Thyroid gland (tissue), 4 donors: ENCODE measurements at places on chromosomes 11 and 22. TPM values are rescaled to one million over a fixed set of nuclear protein-coding genes. Genes with fewer than 3 reads are reported as not detected.
A peak's percentile ranks its signal among the peaks of the same experiment; 100 is the strongest.

GRCh38 chr22:46444390-46444854 lies 93.0 kb downstream of the CELSR1 start:
- H3K27ac ChIP-seq, result peak overlapping the region; percentile 92
- H3K27me3 ChIP-seq, result no peaks in the 10 kb centered on the region
- DNase-seq, result peak; percentile 34
- no peaks in the 10 kb centered on the region for H3K36me3 ChIP-seq
- H3K4me3 ChIP-seq, result no peak overlapping the region
- peaks cover 74% of the 10 kb centered on the region for H3K4me1 ChIP-seq

DNA sequence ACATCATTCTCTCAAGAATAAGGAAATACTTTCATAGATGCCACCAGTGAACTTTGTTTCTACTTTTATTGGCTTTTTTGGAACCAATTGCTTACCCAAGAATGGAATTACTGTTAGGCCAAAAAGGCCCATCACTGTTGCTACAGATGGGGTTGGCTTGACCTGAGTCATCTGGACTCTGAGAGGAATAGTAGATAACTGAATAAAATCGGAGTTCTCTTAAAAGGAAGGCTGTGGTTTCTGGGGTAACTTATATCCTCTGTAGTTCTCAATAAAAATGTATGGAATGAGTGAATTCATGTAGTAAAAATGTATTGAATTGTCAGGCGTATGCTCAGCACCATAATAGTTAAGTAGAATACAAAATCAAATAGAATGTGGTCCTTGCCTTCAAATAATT lies 56.6 kb downstream of the ARHGEF12 start:
- H3K4me3 ChIP-seq, result no peak overlapping the region
- DNase-seq, result no peak
- no peak overlapping the region for H3K27ac ChIP-seq
- H3K27me3 ChIP-seq, result no peaks in the 10 kb centered on the region

GRCh38 chr11:88318017-88318416 lies 19.5 kb downstream of the CTSC start:
- no peaks in the 10 kb centered on the region for H3K36me3 ChIP-seq
- H3K4me1 ChIP-seq, result peaks cover 7% of the 10 kb centered on the region
- DNase-seq, result no peak
- no peak overlapping the region for H3K4me3 ChIP-seq
- H3K27ac ChIP-seq, result no peak overlapping the region

DNA sequence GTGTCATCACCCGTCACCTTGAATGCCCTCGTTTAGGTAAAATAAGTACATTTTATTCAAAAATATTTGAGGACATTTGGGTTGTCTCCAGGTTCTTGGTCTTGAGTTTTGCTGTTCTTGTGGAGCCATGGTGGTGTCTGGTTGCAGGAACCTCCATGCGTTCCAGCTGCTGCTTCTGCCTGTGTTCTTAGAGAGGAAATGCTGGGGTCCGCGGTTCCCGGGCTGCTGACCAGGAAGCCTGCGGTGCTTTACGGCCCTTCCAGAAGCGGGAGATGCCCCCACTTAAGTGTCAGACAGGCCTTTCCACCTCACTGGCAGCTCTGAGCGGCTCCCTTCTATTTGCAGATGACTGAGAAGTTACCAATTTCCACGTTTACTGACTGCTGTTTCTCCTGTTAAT lies 66.8 kb downstream of the LRP5 start:
- no peak for DNase-seq
- H3K36me3 ChIP-seq, result no peaks in the 10 kb centered on the region
- no peak overlapping the region for H3K4me3 ChIP-seq
- H3K27ac ChIP-seq, result no peak overlapping the region
- H3K27me3 ChIP-seq, result no peaks in the 10 kb centered on the region

DNA sequence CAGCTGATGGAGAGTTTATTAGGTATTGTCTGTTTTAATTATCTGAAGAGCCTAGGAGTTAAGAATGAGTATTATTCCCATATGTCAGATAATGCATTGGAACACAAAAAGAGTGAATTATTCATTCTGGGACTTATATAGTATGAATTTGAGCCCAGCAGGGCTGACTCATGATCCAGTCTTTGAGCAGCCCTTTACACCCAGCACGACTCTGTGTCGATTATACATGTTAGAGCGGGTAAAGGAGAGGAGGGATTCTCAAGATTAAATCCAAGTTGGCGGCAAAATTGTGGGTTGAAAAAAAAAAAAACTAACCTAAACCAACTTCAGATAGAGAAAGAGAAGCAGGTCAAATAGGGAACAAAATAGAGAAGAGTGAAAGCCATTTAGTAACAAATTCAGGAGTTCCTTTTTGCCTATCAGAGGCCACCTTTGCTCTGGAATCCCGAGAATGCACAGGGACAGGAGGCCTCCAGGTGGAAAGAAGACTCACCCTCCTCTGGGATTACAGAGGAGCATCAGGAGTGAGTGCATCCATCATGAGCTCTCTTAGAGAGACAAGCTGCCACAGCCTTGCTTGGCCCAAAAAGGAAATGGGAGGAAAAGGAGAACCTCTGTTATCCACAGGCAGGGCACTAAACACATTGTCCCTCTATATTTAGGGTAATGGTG lies 3.1 kb downstream of the MRGPRX1 start:
- no peak for DNase-seq
- H3K36me3 ChIP-seq, result no peaks in the 10 kb centered on the region
- no peaks in the 10 kb centered on the region for H3K4me1 ChIP-seq
- H3K4me3 ChIP-seq, result no peak overlapping the region
- no peaks in the 10 kb centered on the region for H3K27me3 ChIP-seq
- no peak overlapping the region for H3K27ac ChIP-seq

DNA sequence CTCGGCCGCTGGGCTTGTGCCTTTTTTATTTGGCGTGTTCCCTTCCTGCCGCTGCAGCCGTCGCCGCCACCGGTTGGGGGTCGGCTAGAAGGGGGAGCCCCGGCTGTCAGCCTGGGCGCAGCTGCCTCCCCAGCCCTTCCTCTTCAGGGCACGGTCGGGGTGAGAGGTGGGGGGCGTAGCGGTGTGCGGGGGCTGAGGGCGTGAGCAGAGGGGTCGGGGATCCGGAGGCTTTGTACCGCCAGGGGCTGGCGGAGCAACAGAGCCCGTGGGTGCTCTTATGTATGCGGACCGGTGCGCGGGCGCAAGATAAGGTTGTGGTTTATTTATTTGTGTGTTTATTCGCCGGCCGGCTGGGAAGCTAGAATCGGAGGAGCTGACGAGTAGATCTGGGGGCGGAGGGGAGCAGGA lies 477 bp downstream of the ZBTB16 start:
- H3K4me3 ChIP-seq, result peak overlapping the region; percentile 88
- peak overlapping the region; percentile 100 for H3K27ac ChIP-seq
- no peaks in the 10 kb centered on the region for H3K27me3 ChIP-seq
- H3K36me3 ChIP-seq, result peaks cover 40% of the 10 kb centered on the region

GRCh38 chr11:8566613-8567210 lies 27.3 kb downstream of the STK33 start:
- DNase-seq, result no peak
- no peaks in the 10 kb centered on the region for H3K36me3 ChIP-seq
- H3K27ac ChIP-seq, result no peak overlapping the region
- H3K27me3 ChIP-seq, result no peaks in the 10 kb centered on the region

- DNase-seq, result no peak
- H3K4me3 ChIP-seq, result no peak overlapping the region
- H3K27me3 ChIP-seq, result no peaks in the 10 kb centered on the region
- no peak overlapping the region for H3K27ac ChIP-seq
- H3K36me3 ChIP-seq, result no peaks in the 10 kb centered on the region
- H3K4me1 ChIP-seq, result peaks cover 4% of the 10 kb centered on the region
Observed at GRCh38 chr22:45246060-45246985, 5.6 kb upstream of the KIAA0930 start.

- H3K27me3 ChIP-seq, result no peaks in the 10 kb centered on the region
- H3K4me3 ChIP-seq, result no peak overlapping the region
- no peak overlapping the region for H3K27ac ChIP-seq
- no peak for DNase-seq
- H3K36me3 ChIP-seq, result no peaks in the 10 kb centered on the region
Observed at GRCh38 chr11:119432484-119433357, 9.7 kb upstream of the THY1 start.

DNA sequence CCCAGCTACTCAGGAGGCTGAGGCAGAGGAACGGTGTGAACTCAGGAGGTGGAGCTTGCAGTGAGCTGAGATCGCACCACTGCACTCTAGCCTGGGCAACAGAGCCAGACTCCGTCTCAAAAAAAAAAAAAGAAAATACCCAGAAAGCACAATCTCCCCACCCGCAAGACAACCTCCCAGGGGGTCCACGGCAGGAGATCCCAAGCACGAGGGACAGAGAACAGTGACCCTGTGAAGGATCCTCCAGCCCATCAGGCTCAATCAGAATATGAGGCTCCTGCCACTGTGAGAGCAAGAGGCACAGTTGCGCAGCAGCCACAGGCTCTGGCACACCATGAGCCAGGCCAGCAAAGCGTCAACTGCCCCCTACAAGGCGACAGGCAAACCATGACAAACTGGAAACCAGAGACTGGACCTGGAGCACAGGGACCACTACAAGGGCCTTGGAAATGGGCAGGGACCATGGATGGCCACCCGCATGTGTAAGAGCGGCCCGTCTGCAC lies 164.8 kb upstream of the GRK3 start:
- no peaks in the 10 kb centered on the region for H3K36me3 ChIP-seq
- H3K4me3 ChIP-seq, result no peak overlapping the region
- peaks cover 93% of the 10 kb centered on the region for H3K4me1 ChIP-seq
- H3K27me3 ChIP-seq, result no peaks in the 10 kb centered on the region
- peak overlapping the region; percentile 90 for H3K27ac ChIP-seq

The MACROD1 gene
- total RNA-seq, result 71.2 TPM

The GTF2H1 gene
- 81.1 TPM for total RNA-seq

The VSIG10L2 gene
- not detected for total RNA-seq

The SNX32 gene
- total RNA-seq, result not detected

The DUSP18 gene
- total RNA-seq, result 7.4 TPM
